Activated B cell treated with CpG ODN at 0.5 μM for 24 hours (primary cell): ENCODE measurements at places on chromosomes 3 and 15.

- DNase-seq: no peak
Observed at GRCh38 chr3:49058011-49058410, 28.8 kb upstream of the IMPDH2 start.

DNA sequence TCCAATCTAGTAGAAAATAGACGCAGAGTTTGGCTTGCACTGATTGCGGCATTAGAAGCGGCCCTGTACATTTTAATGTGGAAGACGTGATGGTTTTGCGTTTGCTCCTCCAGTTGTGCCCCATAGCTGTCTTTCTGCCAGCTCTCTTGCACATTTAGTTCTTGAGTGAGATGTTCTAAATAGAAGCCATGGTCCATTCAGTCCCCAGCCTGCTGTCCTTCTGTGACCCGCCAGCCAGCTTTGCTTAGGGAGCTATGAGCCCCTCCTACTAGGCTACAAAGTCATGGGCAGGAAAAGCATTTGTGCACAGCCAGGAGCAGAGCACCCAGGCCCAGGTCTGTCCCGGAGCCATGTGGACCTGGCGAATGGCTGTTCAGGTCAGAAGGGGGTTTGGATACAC, 50.3 kb downstream of the APBA2 start:
- no peak for DNase-seq

DNA sequence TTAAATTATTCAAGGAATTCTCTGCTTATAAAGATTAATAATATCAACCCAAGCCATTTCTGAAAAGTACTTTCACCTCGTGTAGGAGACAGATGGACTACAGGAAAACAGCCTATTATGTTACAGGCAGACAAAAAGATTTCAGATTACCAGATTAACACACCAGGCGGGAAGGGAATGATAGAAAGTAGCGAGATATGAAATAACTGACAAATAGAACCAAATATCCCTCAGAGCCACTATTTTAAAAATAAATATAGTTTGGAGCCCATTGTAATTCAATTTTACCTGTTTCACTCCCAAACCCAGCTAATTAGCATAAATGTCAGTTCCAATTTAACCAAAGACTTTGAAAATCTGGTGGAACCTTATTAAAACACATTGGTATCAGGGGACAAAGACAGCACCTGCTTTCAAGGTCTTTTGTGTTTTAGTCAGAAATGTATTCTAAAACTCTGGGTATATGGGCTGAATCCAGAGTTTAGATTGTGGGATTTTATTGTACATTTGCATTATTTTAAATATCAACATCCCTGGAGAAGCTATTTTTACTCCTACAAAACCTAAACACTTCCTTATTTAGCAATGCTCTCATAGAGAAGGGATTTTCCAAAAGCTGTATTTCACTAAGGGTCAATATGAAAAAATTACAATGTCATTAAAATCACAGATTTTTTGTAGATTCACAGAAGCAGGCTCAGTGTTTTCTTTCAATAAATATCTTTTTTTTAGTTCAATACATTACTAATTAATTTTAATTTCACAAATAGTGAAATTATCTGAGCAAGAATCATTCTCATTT, 138.4 kb downstream of the TNIK start:
- DNase-seq: no peak

- DNase-seq: no peak
Observed at GRCh38 chr3:100538339-100538706, 45.9 kb downstream of the TMEM45A start.

GRCh38 chr3:126023390-126023789, 54.4 kb downstream of the ROPN1B start:
- DNase-seq: no peak

DNA sequence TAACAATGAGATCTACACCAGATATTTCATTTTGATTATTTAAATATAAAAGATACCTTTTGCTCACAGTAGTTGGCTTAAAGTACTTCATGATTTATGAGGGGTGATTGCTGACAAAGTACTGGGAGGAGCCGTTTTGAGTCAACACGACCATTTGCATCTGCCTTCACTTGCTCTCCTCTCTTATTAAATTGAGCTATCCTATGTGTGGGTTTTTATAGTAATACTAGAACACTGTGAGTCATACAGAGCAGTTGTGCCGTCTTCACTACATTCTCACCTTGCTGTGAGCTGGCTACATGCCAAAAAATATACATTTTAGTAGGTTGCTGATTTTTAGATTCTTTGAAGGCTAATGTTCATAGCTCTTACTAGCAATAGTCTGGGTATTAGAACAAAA, 161.2 kb downstream of the ALCAM start:
- DNase-seq: no peak

GRCh38 chr3:34889641-34890040, 749.7 kb upstream of the ARPP21 start:
- DNase-seq: no peak

- no peak for DNase-seq
Observed at GRCh38 chr15:78660584-78660983, 19.6 kb upstream of the CHRNB4 start.

- DNase-seq: no peak
Observed at GRCh38 chr3:89025185-89025584, 82.2 kb upstream of the EPHA3 start.

GRCh38 chr15:66912441-66912840, 153.0 kb upstream of the SMAD3 start:
- no peak for DNase-seq

- no peak for DNase-seq
Observed at GRCh38 chr3:116440196-116440595, 5.1 kb downstream of the LSAMP start.

- no peak for DNase-seq
Observed at GRCh38 chr3:46296826-46297225, 54.6 kb downstream of the CCR3 start.

DNA sequence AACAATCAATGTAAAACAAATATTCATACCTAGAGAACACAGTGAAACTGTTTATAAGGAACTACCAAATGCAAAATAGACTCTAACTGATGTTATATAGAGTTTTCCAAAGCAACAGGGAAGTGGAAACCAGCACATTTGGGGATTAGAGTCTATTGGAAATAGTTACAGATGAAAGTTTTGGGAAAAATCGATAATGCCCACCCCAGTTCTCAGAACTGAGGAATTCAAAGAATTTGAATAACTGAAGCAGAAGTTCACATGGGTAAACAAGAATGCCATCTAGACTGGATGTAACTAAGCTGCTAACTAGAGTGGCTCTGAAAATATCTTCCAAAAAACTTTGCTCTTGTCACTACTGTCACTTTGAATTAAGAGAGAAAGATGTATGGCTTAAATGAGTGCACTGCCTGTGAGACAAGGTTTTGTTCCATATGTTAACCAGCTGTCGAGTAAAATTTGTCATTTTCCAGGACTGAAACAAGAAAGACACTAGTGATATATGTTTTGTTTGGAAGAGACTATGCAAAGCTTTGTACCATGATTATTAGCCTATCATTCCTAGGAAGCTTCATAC, 9.2 kb upstream of the DENND4A start:
- no peak for DNase-seq

DNA sequence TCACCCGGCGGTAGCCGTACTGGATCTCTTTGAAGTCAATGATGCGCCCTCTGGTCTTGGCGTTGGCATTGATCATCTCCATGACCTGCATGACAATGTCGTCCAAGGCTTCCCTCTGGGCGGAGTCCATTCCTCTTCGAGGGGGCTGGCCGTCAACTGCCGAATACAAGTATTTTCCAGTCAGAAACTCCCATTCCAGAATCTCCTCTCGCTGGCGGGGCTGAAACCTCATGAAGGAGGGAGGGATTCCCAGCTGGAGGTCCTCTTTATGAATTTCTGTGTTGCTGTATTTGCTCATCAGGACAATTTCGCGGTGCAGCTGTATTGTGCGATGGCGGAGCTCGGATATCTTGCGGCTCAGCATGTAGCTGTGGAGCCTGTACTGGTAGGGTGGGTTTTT, 73.4 kb downstream of the CHSY1 start:
- DNase-seq: no peak

DNA sequence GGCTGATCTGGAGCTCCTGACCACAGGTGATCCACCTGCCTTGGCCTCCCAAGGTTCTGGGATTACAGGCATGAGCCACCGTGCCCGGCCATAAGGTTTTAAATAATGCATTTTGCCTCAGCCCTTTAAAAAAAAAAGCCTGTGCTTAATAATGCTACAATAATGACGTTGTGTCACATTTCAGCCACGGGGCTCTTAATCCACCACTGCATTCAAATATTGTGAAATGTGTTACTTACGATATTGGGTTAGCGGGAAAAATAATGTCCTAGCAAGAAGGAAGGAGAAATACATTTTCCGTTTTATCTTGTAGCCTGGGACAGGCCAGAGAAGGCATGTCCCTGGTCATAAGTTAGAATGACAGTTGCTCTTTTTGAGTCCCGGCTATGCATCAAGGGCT, 17.6 kb downstream of the PAQR5 start:
- DNase-seq: no peak

DNA sequence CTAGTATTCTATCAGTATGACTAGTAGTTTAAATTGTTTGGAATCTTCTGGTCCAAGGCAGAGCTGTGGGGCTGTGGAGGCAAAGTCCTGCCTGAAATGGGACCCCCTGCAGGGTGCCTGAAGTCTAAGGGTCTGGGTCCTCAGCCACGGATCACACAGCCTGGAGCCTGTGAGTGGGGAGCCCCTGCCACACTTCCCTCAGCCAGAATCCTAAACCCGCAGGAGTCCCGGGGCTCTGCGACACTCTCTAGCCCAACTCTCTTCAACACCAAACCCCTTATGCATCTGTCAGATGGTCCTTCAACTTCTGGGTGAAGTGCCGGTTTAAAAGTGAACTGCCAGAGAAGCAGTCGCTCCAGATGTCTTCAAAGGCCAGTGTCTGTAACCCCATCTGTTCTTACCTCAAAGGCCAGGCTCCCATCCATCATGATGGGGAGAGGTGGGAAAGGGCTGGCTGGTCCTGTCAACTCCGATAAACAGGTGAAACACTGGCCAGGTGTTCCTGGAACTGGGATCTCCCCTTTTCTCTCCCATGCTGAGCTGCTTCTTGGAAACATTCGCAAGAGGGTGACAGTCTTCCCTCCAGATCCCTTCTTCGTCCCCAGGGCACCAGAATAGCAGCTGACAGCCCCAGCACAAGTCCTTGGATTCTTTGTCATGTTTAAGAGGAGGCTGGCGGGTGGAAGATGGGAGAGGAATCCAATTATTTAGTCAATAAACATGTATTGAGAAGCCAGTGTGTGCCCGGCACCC, 45.6 kb downstream of the CPN2 start:
- DNase-seq: no peak

DNA sequence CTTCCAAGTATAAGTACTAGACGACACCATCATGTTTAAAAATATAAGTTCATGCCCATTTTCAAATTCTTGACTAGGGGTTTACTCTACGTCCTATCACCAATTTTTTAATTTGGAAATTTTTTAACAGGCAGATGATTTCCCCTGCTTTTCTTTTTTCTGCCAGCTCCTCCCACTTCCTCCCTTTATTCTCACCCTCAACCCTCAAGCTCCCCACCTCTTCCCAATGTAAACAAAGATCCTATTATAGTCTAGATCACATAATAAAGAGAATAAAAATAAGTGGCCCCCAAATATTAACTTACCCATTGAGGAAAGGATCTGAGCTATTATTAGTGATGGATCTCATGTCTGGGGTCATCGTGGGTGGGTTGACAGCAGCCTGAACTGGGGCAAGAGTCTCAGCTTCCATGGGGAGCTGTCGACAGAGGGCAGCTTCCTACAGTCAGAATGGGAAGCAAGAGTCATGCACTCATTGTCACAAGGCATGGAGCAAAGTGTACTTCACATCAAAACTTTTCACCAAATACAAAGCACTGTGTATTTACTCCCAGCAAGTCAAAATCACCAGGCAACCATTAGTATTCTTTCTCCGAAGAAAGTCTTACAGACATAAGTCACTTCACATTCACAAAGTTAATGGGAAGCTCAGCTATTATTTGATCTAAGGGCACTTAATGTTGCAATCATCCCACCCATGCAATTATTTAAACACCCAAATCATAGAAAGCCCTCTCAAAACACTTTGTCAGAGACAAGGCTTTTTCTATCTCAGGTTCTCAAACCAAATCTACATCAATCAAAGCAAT, 53.2 kb downstream of the TM4SF4 start:
- DNase-seq: no peak

- no peak for DNase-seq
Observed at GRCh38 chr15:88487796-88488523, 20.5 kb downstream of the MRPS11 start.

GRCh38 chr15:64619880-64620839, 155.2 kb downstream of the RBPMS2 start:
- no peak for DNase-seq

GRCh38 chr3:21919383-21919782, 168.4 kb upstream of the ZNF385D start:
- no peak for DNase-seq

DNA sequence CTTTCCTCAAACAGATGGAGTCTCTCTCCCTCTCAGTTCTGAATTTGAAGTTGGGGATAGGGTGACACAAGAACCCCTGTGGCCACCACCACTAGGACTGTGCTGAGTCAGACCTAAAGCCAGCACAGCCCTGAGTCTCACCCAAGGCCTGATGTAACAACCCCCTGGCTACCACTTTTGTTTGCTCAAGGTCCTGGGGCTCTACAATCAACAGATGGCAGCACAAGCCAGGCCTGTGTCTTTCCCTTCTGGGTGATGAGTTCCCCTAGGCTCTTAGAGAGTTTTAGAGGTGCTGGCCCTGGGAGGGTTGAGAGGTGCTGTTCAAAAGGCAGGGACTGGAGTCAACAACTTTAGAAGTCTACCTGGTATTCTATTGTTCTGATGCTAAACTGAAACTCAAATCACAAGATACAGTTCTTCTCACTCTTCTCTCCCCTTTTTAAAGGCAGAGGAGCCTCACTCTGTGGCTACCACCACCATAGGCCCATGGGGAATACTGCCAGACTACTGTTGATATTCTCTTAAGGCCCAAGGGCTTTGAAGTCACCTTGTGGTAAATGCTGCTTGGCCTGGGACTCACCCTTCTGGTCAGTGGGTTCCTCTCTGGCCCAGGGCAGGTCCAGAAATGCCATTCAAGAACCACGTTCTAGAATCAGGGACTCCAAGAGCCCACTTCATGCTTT, 6.5 kb downstream of the OR5K4 start:
- DNase-seq: no peak

DNA sequence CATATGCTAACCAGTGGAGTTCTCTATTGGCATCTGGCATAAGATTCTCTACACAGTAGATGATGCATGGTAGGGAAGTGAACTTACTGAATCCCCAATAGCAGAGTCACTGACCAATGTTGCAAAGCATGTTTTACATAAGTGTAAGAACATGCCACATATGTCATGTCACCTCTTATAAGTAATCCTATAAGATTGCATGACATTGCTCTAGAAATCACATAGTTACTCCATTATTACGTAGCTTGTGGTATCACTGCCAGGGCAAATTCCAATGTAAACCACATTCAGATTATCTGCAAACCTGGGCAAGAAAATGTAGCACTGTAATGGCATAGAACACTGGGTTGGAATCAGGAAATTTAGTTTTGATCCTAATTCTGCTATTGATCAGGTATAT, 198.2 kb upstream of the UMPS start:
- no peak for DNase-seq

- no peak for DNase-seq
Observed at GRCh38 chr3:41330465-41330864, 131.2 kb downstream of the CTNNB1 start.

- DNase-seq: no peak
Observed at GRCh38 chr3:122938783-122939425, 88.7 kb downstream of the SEMA5B start.
